Fibroblast of the aortic adventitia (primary cell): ENCODE measurements at places on chromosomes 12 and 14. TPM values are rescaled to one million over a fixed set of nuclear protein-coding genes. Genes with fewer than 3 reads are reported as not detected.

Gene KRT85
- not detected in 2 replicates for total RNA-seq

Gene INHBC
- total RNA-seq: not detected in 2 replicates

Gene HOTAIR
- total RNA-seq: not detected in 2 replicates

Gene ABCD2
- total RNA-seq: under 0.01 and 0.25 TPM in 2 replicates

Gene AMDHD1
- total RNA-seq: 0.63 TPM in 1 of 2 replicates, not detected in the other
